Testis (tissue), 5 donors: ENCODE measurements at places on chromosomes 16 and 17.

GRCh38 chr16:48121276-48121675 is 34.5 kb downstream of the ABCC12 start:
- H3K4me1 ChIP-seq: no peaks in the 10 kb centered on the region
- H3K27ac ChIP-seq: no peak overlapping the region
- H3K4me3 ChIP-seq: no peak overlapping the region
- no peaks in the 10 kb centered on the region for H3K27me3 ChIP-seq
- DNase-seq: no peak

- no peaks in the 10 kb centered on the region for H3K4me1 ChIP-seq
- H3K36me3 ChIP-seq: no peaks in the 10 kb centered on the region
- H3K27ac ChIP-seq: no peak overlapping the region
- H3K27me3 ChIP-seq: no peaks in the 10 kb centered on the region
- peak; percentile 53 for DNase-seq
Observed at GRCh38 chr17:42221886-42222745, 27.8 kb upstream of the GHDC start.

- H3K36me3 ChIP-seq: no peaks in the 10 kb centered on the region
- no peak overlapping the region for H3K4me3 ChIP-seq
- H3K27me3 ChIP-seq: no peaks in the 10 kb centered on the region
- no peak for DNase-seq
Observed at GRCh38 chr17:57405491-57406072, 149.3 kb downstream of the MSI2 start.

GRCh38 chr16:81151648-81152310 is 55.6 kb upstream of the GCSH start:
- H3K27ac ChIP-seq: no peak overlapping the region
- H3K36me3 ChIP-seq: no peaks in the 10 kb centered on the region

DNA sequence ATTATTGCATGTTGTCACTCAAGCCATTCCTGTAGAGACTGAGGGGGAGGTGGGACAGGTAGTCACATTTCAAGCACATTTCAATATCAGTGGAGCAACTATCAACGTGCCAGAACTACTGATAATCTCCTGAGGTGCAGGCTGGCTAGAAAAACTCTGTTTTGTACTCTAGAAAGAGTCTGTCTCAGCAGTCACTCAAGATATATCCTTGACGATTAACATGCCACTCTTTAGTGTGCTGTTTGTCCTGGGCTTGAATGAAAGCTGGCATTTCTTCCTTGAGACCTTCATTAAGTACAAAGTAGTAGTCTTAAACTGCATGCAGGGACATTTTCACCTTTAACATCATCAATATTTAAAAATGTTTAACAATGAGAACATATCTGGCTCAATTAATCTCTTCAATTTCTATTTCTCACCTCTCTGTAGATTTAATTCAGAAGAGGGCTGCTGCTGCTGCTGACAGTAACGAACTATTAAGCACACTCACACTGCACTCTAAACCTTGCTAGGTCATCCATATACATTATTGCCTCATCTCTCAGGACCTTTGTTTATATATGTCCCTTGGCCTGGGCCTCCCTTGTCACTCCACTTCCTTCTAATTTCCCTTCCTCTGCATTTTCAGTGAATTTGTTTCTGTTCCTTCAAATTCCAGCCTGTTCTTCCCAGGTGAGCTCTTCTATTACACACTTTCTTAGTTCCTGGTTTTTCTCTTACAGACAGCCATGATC is 412.0 kb downstream of the HAPSTR1 start:
- no peak overlapping the region for H3K27ac ChIP-seq
- H3K27me3 ChIP-seq: no peaks in the 10 kb centered on the region
- H3K4me3 ChIP-seq: no peak overlapping the region
- no peak for DNase-seq
- H3K36me3 ChIP-seq: no peaks in the 10 kb centered on the region
- no peaks in the 10 kb centered on the region for H3K4me1 ChIP-seq

- no peak for DNase-seq
- no peaks in the 10 kb centered on the region for H3K27me3 ChIP-seq
- H3K27ac ChIP-seq: no peak overlapping the region
- peak overlapping the region; percentile 89 for H3K4me3 ChIP-seq
- H3K4me1 ChIP-seq: peaks cover 17% of the 10 kb centered on the region
Observed at GRCh38 chr17:28042721-28043291, 329 bp downstream of the NLK start.

DNA sequence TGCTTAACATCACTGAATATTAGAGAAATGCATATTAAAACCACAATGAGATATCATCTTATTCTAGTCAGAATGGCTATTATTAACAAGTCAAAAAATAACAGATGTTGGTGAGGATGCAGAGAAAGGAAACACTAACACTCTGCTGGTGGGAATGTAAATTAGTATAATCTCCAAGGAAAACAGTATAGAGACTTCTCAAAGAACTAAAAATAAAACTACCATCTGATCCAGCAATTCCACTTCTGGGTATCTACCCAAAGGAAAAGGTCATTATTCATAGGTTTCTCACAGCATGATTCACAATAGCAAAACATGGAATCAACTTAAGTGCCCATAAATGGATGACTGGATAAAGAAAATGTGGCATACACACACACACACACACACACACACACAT is 166.4 kb downstream of the CEP112 start:
- no peak overlapping the region for H3K27ac ChIP-seq
- no peak overlapping the region for H3K4me3 ChIP-seq
- no peak for DNase-seq
- H3K36me3 ChIP-seq: no peaks in the 10 kb centered on the region
- no peaks in the 10 kb centered on the region for H3K4me1 ChIP-seq
- H3K27me3 ChIP-seq: no peaks in the 10 kb centered on the region

- peaks cover 16% of the 10 kb centered on the region for H3K4me1 ChIP-seq
- no peaks in the 10 kb centered on the region for H3K27me3 ChIP-seq
- DNase-seq: no peak
- peak overlapping the region; percentile 51 for H3K4me3 ChIP-seq
- H3K36me3 ChIP-seq: no peaks in the 10 kb centered on the region
Observed at GRCh38 chr17:17751489-17752088, 70.3 kb downstream of the RAI1 start.

DNA sequence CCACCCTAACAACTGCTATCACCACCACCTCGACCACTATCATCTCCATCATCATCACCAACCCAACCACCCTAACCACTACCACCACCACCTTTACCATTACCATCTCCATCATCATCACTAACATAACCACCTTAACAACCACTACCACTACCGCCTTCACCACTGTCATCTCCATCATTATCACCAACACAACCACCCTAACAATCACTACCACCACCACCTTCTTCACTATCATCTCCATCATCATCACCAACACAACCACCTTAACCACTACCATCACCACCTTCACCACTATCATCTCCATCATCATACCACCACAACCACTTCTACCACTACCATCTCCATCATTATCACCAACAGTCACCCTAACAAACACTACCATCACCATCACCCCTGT is 101.4 kb downstream of the BANP start:
- H3K27me3 ChIP-seq: no peaks in the 10 kb centered on the region
- H3K4me3 ChIP-seq: no peak overlapping the region
- H3K27ac ChIP-seq: no peak overlapping the region
- H3K36me3 ChIP-seq: no peaks in the 10 kb centered on the region
- no peak for DNase-seq

DNA sequence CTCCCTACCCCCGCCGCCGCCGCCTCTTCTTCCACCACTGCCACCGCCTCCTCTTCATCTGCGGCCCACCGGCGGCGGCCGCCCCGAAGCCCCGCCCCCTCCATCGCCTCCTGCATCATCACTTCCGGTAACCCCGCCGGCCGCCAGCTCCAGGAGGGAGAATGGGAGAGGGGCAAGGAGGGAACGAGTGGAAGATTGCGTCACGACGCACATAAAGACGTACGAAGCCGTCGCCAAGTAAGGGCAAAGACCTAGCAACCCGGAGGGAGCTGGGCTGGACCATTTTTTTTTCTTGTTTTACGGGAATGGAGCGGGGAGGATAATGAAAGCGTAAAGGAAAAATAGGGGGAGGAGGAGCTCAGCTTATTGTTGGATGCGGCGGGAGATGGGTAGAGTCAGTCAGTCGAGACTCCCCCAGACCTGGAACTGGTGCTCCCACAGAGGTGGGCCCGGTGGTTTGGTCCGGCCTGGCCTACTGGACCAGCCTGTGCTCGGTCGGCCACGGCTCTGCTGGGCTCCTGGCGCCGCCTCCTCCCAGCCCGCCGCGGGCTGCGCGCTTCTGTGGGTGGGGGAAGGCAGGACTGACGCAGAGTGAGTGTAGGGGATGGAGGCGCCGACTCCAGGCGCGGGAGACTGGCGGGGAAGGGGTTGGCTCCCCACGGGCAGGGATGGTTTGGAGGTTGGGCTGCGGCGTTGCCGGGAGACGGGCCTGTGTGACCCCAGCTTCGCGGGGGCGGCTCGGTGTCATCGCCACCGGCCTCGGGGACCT is at the start of the genes DCUN1D3 and LYRM1:
Gene DCUN1D3 (minus strand): TSS at position 60 of the 769 bp plus-strand sequence. CDS start 37,820 bp downstream, outside the sequence.
Gene LYRM1 (plus strand): TSS at position 473 of the 769 bp plus-strand sequence. CDS start 14,785 bp downstream, outside the sequence.
- no peaks in the 10 kb centered on the region for H3K36me3 ChIP-seq
- peaks cover 33% of the 10 kb centered on the region for H3K4me1 ChIP-seq
- peak; percentile 99 for DNase-seq
- H3K27ac ChIP-seq: peak within 1 kb of the TSS; percentile 95
- H3K27me3 ChIP-seq: no peaks in the 10 kb centered on the region
- peak within 1 kb of the TSS; percentile 85 for H3K4me3 ChIP-seq

GRCh38 chr17:65885541-65886312 is 306.2 kb downstream of the CEP112 start:
- H3K36me3 ChIP-seq: no peaks in the 10 kb centered on the region
- no peak overlapping the region for H3K27ac ChIP-seq
- no peaks in the 10 kb centered on the region for H3K27me3 ChIP-seq
- no peaks in the 10 kb centered on the region for H3K4me1 ChIP-seq
- H3K4me3 ChIP-seq: no peak overlapping the region
- DNase-seq: no peak

- H3K4me1 ChIP-seq: no peaks in the 10 kb centered on the region
- no peaks in the 10 kb centered on the region for H3K27me3 ChIP-seq
- H3K4me3 ChIP-seq: no peak overlapping the region
Observed at GRCh38 chr16:20484726-20485125, 33.4 kb downstream of the ACSM2A start.

- H3K4me1 ChIP-seq: peaks cover 6% of the 10 kb centered on the region
- no peak overlapping the region for H3K27ac ChIP-seq
- no peak for DNase-seq
- H3K4me3 ChIP-seq: no peak overlapping the region
Observed at GRCh38 chr17:15440347-15440746, 27.1 kb downstream of the CDRT4 start.

GRCh38 chr17:7486181-7486580 is 2.0 kb downstream of the POLR2A start:
- H3K36me3 ChIP-seq: no peaks in the 10 kb centered on the region
- H3K27me3 ChIP-seq: no peaks in the 10 kb centered on the region

- H3K4me1 ChIP-seq: peaks cover 3% of the 10 kb centered on the region
- no peak overlapping the region for H3K4me3 ChIP-seq
- DNase-seq: no peak
- H3K27me3 ChIP-seq: no peaks in the 10 kb centered on the region
Observed at GRCh38 chr17:80021600-80021999, 14.1 kb downstream of the TBC1D16 start.

DNA sequence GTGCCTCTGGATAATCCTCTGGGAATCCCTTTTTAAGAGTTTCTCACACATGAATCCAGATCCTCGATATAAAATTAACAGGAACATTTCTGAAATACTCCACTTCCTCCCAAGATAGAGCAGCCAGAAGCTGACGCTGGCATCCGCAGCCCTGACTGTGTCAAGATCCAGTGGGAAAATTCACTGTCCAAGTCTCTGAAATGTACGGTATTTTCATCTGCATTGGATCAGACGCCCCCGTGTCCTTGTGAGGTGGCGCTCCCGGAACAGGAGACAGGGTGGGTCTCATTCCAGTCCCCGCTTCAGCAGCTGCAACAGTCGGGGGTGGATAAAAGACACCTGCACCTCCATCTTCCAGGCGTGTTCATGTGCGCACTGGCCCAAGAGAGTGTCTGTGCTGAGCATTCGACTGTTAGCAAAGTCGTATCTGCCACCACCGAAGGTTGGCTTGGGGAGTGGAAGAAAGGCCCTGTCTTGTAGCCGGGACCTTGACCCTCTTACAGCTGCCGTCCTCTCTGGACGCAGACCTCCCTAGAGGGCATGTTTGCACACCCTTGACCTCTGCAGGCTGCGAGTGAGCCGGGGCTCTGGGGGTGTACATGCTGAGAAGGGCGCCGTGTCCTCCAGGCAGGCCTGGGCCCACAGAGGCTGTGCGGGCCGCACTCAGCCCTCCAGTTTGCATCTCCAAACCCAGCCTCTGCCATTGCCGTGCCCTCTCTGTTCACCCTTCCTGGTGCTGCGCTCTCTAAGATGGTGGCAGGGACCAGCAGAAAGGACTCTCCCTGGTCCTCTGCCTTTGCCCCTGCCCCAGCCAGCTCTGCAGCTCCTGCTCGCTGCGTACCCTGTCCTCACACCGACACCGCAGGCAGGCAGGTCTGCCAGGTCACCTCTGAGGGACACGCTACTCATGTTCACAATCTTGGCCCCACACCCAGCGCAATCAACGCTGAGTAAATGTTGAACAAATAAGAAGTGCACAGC is 72.0 kb upstream of the CHMP6 start:
- H3K27ac ChIP-seq: no peak overlapping the region
- no peaks in the 10 kb centered on the region for H3K36me3 ChIP-seq
- no peak overlapping the region for H3K4me3 ChIP-seq
- H3K27me3 ChIP-seq: no peaks in the 10 kb centered on the region
- H3K4me1 ChIP-seq: peaks cover 29% of the 10 kb centered on the region

DNA sequence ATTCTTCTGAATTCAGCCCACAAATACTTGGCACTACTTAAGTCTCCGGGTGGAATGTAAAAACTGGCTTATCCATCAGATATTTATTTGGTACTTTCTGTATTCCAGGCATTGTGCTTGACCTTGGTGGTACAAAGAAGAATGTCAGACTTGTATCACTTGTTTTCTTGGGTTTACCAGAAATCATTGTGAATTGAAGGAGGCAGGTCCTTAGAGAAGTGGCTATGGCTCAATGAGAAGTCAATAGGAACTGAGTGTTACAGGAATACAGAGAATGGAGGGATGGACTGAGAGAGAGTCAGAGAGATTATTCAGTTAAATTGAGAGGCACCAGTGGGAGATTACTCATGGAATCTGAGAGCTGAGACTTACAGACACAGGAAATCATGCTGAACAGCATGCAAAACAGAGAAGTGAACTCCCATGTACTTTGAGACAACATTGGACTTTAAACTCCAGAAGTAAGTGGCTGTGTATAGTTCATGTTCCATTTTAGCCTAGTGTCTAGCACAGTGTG is 704.1 kb downstream of the CDH11 start:
- DNase-seq: no peak
- no peaks in the 10 kb centered on the region for H3K36me3 ChIP-seq
- no peak overlapping the region for H3K4me3 ChIP-seq

- DNase-seq: no peak
- H3K4me3 ChIP-seq: no peak overlapping the region
- H3K36me3 ChIP-seq: no peaks in the 10 kb centered on the region
- no peaks in the 10 kb centered on the region for H3K4me1 ChIP-seq
- H3K27ac ChIP-seq: no peak overlapping the region
Observed at GRCh38 chr16:88393571-88393970, 10.8 kb downstream of the ZNF469 start.

DNA sequence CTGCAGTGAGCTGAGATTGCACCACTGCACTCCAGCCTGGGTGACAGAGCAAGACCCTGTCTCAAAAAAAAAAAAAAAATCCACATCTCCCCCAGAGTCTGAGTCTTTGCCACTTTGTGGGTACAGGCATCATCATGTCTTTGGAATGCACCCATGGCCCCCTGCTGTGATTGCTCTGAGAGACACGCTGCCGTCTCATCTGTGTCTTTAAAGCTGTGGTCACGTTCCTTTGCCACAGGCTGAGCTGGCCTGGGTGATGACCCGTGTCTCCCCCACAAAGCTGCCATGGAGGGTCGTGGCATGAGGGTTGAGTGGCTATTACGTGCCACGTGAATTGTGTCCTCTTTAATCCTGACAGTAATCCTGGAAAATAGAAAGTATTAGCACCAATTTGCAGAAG is 20.2 kb downstream of the CRISPLD2 start:
- no peak overlapping the region for H3K27ac ChIP-seq
- no peak for DNase-seq
- H3K4me3 ChIP-seq: no peak overlapping the region
- H3K4me1 ChIP-seq: peaks cover 47% of the 10 kb centered on the region
